Endothelial cell (in vitro differentiated cells): ENCODE measurements at places on chromosomes 1 and 21.

- H3K4me1 ChIP-seq, result no peaks in the 10 kb centered on the region
- H3K4me3 ChIP-seq, result no peak overlapping the region
- H3K27ac ChIP-seq, result no peak overlapping the region
- no peak for DNase-seq
Observed at GRCh38 chr21:38533887-38534286, 35.6 kb upstream of the ERG start.

GRCh38 chr1:18796950-18797349 is 62.5 kb downstream of the TAS1R2 start:
- DNase-seq, result no peak
- H3K27me3 ChIP-seq, result peaks cover 2% of the 10 kb centered on the region
- peaks cover 18% of the 10 kb centered on the region for H3K4me1 ChIP-seq
- no peak overlapping the region for H3K4me3 ChIP-seq

DNA sequence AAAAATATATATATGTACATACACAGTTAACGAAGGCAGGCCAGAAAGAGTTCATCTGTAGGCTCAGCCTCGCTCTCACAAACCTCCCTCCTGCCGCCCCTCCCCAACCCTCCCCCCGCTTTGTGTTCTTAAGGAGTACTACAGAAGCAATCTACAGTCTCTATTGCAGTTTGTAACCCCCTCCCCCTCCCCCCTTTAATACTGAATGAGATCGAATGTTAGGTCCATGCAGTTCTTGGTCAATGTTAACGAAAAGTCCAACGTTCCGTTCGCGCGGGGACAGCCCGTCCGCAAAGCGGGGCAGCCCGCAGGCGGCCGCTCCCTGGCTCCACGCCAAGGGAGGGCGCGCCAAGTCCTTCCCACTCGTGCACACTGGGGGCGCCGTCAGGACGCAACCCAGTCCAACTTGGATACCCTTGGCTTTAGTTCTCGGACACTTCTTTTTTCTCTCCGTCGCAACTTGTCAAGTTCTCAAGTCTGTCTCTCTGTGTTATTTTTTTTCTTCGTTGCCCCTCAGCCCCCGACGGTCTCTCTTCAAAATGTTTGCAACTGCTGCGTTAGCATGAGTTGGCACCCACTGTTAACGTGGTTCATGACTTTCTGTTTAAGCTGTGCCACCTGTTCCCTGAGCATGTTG is 2.2 kb downstream of the JUN start:
- peaks cover 15% of the 10 kb centered on the region for H3K27me3 ChIP-seq
- H3K4me1 ChIP-seq, result peaks cover 32% of the 10 kb centered on the region
- peak; percentile 58 for DNase-seq
- peak overlapping the region; percentile 92 for H3K27ac ChIP-seq

- DNase-seq, result no peak
- H3K27ac ChIP-seq, result peak overlapping the region; percentile 90
- H3K36me3 ChIP-seq, result no peaks in the 10 kb centered on the region
- peaks cover 22% of the 10 kb centered on the region for H3K4me1 ChIP-seq
Observed at GRCh38 chr1:115977499-115978258, 1.4 kb downstream of the SLC22A15 start.

- no peak for DNase-seq
- H3K27ac ChIP-seq, result no peak overlapping the region
- H3K4me1 ChIP-seq, result no peaks in the 10 kb centered on the region
Observed at GRCh38 chr1:69738458-69739250, 170.9 kb downstream of the LRRC7 start.

GRCh38 chr1:14421977-14422609 is 176.4 kb upstream of the KAZN start:
- H3K27me3 ChIP-seq, result peaks cover 2% of the 10 kb centered on the region
- no peak overlapping the region for H3K27ac ChIP-seq
- no peak for DNase-seq
- H3K4me1 ChIP-seq, result peaks cover 5% of the 10 kb centered on the region
- no peaks in the 10 kb centered on the region for H3K36me3 ChIP-seq

DNA sequence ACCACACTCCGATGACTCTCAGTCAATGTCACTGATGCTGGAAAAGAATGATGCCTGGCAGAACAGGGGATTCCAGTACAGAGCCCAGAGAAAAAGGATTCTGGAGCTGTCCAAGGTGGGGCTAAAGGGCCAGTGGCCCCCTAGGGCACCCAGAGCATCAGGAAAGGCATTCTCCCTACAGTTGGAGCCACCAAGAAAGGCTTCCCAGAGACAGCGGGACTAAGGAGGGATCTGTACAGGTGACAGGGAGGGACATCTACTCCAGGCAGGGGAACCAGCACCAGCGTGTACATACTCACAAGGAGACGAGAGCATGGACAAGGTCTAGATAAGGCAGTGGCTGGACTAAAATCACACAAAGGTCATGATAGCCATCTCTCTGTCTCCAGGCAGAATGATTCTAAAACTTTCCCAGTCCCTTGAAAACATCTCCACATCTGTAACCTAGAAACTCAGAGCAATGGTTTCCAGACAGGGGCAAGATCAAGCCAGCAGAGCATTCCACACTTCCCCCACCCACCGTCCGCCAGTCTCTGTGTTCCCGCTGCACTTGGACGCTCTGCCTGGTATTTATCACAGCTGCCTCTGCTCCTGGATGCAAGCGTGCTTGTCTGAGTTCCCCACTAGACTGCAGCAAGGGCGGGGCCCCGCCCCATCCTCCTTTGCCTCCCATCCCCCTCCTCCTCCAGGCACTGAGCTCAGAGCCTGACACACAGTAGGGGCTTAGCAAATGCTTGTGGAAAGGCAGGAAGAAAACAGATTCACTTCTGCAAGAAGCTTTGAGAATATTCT is 111.6 kb upstream of the ZC3H12A start:
- no peaks in the 10 kb centered on the region for H3K36me3 ChIP-seq
- no peak overlapping the region for H3K27ac ChIP-seq
- no peak for DNase-seq
- H3K4me3 ChIP-seq, result no peak overlapping the region
- no peaks in the 10 kb centered on the region for H3K4me1 ChIP-seq

DNA sequence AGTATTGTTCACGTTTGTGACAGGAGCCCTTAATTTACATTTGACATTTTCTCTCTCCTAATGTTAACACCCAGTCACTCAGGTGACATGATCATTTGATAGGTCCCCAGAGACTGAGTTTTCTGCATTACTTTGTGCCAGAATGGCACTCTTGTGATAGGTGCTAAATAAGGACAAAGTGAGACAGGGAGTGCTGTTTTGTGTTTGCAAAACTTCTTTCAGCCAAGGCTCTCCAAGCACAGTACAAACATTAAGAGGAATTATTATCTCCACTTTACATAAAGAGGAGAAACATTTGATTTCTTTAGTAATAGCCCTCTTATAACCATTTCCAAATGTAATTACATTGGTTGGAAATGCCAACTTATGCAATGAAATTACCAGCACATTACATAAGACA is 355.2 kb downstream of the NTNG1 start:
- peaks cover 3% of the 10 kb centered on the region for H3K27me3 ChIP-seq
- H3K36me3 ChIP-seq, result no peaks in the 10 kb centered on the region
- no peak overlapping the region for H3K27ac ChIP-seq
- H3K4me3 ChIP-seq, result no peak overlapping the region
- DNase-seq, result no peak
